ENCODE measurements at places on chromosomes 12 and 14.

- no peak for DNase-seq
Observed at GRCh38 chr14:68473794-68474193, 319.1 kb downstream of the ZFP36L1 start.

GRCh38 chr12:93009533-93009932, 80.4 kb upstream of the EEA1 start:
- DNase-seq: no peak

DNA sequence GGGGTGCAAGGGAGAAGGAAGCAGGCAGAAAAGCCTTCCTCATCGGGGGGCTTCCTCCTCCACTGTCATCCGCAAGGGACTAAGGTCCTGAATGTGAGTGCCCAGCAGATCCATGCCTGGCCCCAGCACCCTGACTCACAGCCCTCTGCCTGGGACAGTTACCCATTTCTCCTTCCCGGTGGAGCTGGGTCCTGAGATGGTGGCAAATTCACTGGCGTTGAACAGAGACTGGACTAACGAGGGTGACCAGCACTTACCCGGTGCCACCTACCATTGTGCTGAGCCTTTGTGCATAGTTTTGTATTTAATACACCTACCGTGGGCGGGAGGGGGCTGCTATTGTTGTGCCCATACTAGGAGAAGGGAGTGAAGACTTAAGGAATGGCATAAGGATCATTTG, 30.9 kb upstream of the PLEKHG6 start:
- no peak for DNase-seq

GRCh38 chr14:36522972-36523715, 3.1 kb upstream of the NKX2-1 start:
- DNase-seq: no peak

DNA sequence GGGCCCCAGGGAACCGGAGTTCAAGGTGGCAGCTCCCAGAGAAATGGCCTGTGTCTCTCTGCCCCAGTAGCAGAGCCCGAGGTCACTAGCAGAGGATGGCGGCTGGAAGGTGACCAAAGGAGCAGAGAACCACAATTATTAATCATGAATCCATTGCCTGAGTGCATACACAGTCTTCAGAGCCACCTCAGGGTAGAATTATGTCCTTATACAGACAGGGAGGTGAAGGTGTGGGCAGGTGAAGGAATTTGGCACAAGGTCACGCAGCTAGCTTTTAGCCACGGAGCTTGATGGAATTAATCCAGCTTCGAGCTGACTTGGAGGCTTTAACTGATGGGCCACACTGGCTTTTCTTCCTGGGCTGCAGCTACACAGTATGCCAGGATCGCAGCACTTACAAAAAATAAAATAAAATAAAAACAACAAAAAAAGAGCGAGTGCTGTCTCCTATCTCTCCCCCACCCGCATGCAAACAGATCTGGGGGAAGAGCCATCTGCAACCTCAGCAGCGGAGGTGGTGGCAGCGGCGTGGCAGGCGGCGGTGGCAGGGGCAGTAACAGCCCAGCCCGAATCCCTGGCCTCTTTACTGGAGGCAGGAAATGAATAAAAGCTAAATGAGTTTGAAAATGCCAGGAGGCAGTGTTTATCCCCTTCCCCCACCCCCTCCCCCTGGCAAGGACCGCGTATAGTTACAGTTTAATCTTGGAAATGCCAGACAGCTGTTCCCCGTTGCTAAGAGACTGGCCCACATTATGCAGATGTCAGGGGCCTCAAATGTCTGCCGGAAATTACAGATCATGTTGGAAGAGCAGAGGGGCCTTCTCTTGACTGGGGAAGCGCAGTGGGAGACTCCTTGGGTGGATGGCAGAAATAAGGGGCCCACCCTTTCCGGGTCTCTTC, 93.5 kb downstream of the LRRC74A start:
- peak; percentile 42 for DNase-seq

- DNase-seq: no peak
Observed at GRCh38 chr12:46507766-46508165, 135.2 kb upstream of the SLC38A2 start.

DNA sequence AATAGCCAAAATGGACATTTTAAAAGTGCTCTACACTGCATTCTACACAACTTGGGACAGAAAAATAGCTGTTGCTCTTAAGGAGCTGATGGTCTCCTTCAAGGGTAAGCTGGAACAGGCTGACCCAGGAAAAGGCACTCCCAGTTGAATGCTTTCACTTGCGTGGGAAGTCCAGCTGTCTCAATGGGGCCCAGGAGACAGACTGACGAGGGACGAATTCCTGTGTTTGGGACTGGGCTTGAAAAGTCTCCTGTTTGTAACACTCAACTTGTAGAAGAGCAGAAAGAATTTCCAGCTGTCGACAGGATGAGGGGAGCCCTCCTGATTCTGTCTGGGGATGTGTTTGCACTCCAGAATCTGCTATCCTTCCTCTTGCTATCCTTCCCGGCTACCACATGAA, 180.8 kb downstream of the ZFP36L1 start:
- DNase-seq: no peak

GRCh38 chr14:68564826-68565759, 227.8 kb downstream of the ZFP36L1 start:
- no peak for DNase-seq

DNA sequence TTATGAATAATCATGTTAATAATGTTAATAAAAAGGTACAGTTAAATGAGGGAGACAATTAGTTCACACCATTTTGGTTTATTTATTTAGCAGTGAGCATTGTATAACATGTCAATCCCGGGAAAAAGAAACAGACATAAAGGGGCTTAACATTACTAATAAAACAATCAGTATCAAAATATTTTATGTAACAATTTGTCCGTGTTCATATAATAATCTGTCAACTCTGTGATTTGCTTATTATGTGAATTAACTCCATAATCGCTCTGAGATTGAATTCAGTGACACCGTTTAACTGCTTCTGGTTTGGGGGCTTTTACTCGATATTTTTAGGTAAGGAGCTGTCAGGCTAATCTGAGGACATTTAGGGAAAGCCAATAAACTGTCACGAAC, 95.8 kb upstream of the HMGA2 start:
- DNase-seq: no peak

GRCh38 chr14:102215576-102216250, 76.0 kb downstream of the WDR20 start:
- no peak for DNase-seq

- DNase-seq: no peak
Observed at GRCh38 chr12:68851592-68852306, 43.8 kb downstream of the MDM2 start.

DNA sequence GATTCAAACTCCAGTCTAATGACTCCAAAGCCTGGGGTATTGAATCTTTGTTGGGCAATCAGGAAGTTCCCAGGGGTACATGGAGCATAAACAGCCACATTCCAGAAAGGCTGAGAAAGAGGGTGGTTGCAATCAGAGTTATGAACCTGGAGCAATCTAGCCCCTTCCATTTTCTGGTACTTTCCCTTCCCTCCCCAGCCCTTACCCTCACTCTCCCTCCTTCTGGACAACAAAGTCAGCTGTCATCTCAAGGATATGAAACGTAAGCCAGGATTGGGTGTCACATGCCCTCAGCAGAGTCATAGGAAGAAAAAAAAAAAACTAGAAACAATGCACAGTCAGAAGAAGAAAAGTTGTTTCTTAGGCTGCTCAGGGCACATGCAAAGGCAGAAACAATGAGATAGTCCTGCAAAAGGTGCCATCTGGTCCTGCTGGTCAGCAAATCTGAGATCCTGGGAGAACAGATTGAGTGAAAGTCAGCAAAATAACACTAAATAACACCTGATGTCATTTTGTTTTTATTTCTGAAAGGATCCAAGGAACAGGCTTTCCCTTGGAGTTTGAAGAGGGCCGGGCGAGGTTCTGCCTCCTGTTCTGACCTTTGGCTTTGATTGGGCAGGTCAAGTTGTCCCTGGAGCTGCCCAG, 27.1 kb downstream of the TMEM229B start:
- DNase-seq: no peak

DNA sequence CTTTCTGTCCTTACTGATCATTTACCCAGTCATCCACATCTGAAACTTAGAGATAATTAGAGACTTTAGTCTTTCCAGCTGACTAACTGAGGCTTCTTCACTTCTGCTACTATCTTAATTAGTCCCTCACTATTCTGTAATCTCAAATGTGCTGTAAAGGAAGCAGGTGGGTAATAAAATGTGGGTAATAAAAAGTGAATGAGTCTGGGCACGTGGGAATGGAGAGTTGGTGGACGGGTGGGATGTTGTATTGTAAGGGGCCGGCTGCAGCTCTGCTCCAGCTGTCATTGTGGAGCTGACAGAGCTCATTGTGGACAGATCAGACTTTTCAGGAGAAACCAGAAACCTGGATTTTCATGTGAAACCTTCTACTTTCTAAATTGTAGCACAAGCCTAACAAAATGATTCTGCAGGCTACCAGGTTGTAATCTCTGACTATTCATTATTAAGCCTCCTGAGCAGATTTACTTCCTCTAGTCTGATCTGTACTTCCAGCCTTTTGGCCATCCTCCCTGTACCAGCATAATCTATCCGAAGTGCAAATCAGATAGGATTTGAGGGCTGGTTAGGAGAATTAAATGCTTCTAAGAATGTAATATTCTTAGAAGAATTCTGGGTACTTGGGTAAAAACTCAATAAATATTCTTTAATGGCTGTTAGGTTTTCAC, 42.0 kb upstream of the BMAL2 start:
- no peak for DNase-seq
